Natural killer cell (primary cell): ENCODE measurements at places on chromosomes 16 and 17. TPM values are rescaled to one million over a fixed set of nuclear protein-coding genes. Genes with fewer than 3 reads are reported as not detected.

Gene KCNH4
- 0.27 TPM for total RNA-seq

Gene MMP2
- total RNA-seq = not detected

Gene SLFN14
- 0.47 TPM for total RNA-seq

Gene SLC5A2
- 0.96 TPM for total RNA-seq

Gene LGALS9C
- total RNA-seq = 56.8 TPM

DNA sequence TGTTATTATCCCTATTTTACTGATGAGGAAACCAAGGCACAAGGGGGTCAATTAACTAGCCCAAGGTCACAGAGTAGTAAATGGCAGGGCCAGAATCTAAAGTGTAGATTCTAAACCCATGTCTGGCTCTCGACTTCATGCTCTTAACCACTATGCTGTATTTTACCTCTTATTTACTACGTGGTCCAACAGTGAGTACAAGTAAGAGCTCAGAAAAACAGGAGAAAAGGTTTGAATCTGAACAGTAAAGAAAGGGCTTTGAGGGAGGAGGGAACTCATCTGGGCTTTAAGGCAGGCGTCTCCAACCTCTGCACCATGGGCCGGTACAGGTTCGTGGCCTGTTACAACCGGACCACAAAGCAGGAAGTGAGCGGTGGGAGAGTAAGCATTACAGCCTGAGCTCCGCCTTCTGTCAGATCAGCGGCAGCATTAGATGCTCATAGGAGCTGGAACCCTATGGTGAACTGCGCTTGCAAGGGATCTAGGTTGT lies 62.9 kb downstream of the SMURF2 start:
- DNase-seq = peak; percentile 60

DNA sequence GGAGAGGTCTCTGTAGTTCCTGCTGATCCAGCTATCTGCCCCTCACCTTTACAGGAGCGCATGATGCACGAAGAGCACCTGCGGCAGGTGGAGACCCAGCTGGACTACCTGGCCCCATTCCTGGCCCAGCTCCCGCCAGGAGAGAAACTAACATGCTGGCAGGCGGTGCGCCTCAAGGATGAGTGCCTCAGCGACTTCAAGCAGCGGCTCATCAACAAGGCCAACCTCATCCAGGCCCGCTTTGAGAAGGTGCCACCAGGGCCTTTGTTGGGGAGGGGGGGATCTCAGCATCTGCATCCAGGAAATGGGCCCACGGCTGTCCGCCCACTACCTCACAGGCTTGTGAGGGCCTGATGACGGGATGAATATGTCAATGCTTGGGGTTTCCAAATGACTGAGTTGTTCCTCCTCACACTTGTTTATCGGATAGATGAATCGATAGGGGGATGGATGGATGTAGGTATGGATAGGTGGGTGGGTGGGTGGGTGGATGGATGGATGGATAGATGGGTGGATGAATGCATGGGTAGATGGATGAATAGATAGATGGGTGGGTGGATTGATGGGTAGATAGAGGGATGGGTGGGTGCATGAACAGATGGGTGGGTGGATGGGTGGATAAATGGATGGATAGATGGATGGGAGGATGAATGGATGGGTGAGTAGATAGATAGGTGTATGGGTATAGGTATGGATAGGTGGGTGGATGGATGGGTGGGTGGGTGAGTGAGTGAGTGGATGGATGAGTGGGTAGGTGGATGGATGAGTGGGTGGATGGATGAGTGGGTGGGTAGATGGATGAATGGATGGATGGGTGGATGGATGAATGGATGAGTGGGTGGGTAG lies 7.0 kb upstream of the KATNB1 start:
- DNase-seq = no peak

GRCh38 chr17:44221084-44221861 lies 1.8 kb upstream of the UBTF start:
- peak; percentile 63 for DNase-seq

DNA sequence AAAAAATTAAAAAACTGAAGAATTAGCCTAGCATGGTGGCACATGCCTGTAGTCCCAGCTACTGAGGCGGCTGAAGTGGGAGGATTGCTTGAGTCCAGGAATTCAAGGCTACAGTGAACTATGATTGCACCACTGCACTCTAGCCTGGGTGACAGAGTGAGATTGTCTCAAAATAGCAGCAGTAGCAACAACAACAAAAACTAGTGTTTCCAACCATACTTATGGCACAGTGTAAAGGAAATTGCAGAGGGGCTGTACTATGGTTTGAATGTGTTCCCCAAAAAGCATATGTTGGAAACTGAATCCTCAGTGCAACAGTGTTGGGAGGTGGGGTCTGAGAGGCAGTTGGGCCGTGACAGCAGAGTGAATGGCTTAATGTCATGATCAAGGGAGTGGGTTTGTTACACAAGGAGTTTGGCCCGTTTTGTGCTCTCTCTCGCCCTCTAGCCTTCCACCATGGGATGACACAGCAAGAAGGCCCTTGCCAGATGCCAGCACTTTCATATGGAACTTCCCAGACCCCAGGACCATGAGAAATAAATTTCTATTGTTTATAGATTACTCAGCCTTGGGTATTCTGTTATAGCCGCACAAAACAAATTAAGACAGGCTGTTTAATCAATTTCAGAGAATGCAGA lies 70.0 kb downstream of the PGS1 start:
- DNase-seq = no peak

- no peak for DNase-seq
These were observed 12.3 kb downstream of the SCN4A start for GRCh38 chr17:63960430-63960829.

GRCh38 chr17:7323731-7324437 lies 5.3 kb downstream of the NEURL4 start:
- peak; percentile 66 for DNase-seq

- no peak for DNase-seq
These were observed 471.2 kb upstream of the HSBP1 start for GRCh38 chr16:83336603-83337002.

DNA sequence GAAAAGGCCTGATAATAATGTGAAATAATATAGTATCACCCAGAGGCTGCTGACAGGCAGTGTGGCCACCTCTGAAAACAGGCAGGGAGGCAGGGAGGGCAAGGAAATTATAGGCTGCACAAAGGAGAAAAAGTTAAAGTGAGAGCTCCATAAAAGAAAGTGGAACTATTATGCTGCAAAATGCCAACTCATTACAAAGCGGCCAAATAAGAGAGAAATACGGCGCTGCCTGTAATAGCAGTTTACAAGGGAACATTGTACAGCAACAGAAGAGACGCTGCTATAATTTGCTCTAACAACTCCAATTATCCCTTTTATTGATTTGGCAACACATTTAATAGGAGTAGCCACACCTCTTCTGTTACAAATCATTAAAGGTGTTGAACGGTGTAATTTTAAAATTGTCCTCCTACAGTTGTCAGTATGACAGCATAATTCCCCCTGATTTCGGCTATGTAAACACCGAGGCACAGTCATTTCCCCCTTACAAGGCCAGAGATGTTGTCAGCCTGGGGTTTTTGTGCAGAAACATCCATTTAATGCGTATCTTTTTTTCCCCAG lies 120.3 kb downstream of the MRM1 start:
- no peak for DNase-seq

- DNase-seq = no peak
These were observed 3.8 kb downstream of the EIF5A start for GRCh38 chr17:7311110-7311705.

DNA sequence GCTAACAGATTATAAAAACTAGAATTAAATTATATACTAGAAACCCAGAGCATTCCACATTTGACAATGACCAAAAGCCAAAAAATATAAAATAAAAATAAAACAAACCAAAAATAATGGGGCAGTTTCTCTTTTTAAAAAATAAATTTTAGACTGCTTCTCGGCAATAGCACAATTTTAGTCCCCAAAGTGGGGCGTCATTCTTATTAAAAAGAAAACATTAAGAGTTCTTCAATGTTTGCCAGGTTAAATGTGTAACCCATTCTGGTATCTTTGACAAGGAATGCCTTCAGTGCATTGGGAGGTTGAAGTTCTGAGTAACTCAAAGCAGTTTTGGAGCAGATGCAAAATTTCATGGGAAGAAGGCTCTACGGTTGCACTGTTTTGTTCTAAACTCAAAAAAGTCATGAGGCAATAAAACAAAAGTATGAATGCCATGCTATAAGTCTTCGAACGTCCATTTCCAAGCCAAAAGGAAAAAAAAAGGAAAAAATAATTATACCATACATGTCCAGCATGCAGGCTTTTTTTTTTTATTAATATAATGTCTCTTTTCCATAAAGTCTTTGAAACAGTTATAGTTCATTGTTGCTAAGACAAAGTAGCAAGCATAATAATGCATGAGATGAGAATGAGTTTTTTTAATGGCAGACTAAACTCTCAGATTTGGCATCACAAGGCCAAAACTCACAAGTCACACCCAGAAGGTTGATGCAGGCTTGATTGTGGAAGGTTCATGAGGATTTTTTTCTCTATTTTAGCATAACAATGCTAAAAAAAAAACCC lies 3.1 kb downstream of the MAF start:
- no peak for DNase-seq

DNA sequence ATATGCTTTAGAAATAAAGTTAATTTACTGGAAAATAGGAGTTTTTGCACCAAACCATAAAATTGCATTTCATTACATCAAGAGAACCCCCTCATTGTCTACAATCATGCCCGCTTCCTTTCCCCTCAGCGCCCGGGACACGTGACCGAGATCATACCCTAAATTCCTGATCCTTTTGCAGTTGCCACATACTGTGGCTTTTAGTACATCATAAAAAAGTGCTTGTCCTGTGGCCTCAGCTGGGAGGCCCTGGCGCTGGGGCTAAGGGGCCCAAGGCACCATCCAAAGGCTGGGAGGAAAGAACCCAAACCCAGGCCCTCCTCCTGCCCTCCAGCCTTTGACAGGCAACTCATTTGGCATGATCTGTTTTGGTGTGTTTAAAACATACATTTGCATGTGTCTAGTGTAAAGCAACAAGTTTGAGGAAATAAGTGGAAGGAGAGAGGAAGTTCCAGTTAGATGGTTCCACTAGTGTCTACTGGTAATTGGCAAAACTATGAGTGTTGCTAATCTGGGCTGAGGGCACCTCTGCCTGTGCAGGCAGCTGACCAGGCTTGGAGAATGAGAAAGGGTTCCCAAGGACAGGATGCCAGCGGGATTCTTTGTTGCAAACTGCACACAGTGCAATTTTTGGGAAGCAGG lies 6.0 kb downstream of the CDK5R1 start:
- no peak for DNase-seq

DNA sequence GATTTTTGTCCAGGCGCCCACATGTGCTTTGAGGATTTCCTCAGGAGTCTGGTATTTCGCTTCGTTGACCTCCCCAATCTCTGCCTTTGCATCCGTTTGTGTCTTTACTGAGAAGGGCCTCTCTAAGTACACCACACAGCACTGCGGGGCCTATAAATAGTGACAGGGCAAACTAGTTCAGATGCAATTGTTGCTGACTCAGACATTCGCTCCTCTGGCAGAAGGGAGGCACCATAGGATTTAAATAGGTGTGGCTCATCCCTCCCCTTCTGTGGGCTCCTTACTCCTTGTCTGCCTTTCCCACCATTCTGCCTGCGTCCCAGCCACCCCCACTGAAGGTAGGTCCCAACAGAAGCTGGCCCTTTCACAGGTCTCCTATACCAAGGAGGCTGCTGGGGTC lies 192.3 kb downstream of the SHISA9 start:
- no peak for DNase-seq

DNA sequence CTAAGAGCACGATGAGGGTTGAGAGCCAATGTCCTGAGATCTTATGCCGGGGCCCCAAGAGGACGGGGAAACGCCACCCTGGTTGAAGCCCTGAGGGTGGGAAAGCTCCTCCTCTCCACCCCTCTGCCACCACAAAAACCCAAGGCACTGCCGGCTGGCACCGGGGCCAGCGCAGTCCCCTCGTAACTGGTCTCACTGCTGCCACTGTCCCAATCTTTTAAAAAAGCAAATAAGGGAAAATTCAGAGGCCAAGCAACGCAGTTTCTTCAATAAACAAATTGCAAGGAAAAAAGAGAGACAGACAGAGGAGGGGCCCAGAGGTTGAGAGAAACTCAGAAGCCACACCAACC lies 6.7 kb downstream of the GRIN2C start:
- no peak for DNase-seq

GRCh38 chr16:8247993-8248392 lies 342.3 kb downstream of the TMEM114 start:
- no peak for DNase-seq

DNA sequence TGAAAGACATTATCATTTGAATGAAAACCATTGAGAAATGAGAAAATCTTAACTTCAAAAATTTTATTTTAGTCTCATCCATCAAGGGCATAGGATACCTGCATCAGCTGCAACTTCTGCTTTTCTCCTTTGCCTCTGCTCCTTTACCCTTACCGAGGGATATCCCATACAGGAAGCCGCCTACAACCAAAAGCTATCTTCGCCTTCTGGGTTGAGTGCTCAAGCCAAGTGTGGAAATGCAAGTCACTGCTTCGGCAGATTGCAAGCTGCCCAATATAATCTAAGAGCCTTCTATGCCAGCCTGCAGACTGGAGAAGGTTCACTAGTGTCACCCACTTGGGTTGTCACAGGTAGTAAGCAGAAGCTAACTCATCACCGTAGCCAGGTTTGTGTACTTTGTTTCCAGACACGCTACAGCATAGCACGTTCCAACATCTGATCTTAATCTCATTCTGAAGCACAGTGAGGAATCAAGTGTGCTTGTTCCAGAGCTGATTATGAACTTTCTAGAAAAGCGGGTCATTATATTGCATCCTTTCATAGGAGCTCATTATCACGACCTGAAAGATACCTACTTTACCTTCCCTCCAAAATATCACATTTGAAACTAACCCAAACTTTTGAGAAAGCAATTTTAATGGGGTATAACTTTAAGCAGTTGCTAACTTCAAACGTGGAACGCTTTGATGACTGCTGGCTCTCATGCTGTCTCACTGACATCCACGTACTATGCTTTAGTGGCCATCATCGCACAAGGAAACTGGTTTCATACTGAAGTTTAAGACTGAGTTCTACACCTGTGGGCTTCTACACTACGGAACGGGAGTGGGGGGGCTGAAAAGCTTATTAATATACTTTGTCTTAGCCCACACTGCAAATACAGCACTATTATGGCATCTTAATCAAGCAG lies 8.0 kb upstream of the UNK start:
- DNase-seq = peak; percentile 31

- DNase-seq = no peak
These were observed 29.8 kb downstream of the GPATCH8 start for GRCh38 chr17:44473367-44473766.

DNA sequence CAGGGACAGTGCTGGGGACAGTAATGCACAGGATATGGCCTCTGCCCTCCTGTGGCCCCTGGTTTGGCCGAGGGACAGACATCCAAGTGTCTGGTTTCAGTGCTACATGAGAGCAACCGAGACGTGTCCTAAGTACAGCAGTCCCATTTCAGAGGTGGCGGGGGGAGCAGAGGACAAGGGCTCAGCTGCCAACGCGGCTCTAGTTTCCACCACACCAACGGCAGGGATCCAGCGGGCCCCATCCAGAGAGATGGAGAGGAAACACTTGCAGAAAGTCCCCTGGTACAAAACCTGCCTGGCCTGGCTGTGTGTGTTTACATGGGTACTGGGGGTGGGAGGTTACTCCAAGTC lies 125.8 kb upstream of the SMURF2 start:
- DNase-seq = no peak
